ENCODE measurements at places on chromosomes 11 and 22.

DNA sequence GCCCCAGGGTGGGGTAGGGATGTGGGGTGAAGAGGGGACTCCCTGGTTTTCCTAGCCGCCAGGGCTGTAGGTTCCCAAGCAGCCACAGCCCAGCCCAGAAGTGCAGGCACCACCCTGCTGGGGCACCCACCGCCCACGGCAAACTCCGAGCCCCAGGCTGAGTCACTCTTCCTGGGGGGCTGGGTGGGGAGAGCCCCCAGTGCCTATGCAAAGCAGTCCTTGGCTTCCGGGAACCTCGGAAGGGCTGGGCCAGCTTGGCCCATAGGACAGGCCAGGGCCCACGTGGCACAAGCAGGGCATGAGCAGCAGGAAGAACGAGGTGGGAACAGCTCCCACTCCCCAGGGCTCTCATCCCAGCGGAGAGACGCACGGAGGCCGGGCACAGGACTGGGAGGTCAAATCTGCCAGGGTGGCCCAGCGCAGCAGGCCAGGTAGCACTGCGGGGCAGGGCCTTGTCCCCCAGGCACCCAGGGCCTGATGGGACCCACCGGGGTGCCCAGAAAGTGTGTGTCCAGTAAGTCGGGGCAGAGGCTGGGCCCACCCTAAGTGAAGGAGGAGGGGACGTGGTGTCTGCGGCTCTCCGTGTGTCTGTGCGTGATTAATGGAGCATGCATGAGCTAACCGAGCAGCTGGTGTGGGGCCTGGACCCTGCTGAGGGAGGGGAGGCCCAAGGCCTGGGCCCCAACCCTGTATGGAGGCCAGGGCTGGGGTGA is 4.6 kb upstream of the IL17REL start:
- H3K4me3 ChIP-seq = no peak overlapping the region
- peaks cover 29% of the 10 kb centered on the region for H3K27me3 ChIP-seq
- H3K4me1 ChIP-seq = peaks cover 7% of the 10 kb centered on the region

GRCh38 chr11:20247591-20248007 is 87.3 kb upstream of the DBX1 start:
- DNase-seq = no peak
- no peak overlapping the region for H3K27ac ChIP-seq
- no peaks in the 10 kb centered on the region for H3K4me1 ChIP-seq
- H3K4me3 ChIP-seq = no peak overlapping the region
- no peaks in the 10 kb centered on the region for H3K36me3 ChIP-seq

DNA sequence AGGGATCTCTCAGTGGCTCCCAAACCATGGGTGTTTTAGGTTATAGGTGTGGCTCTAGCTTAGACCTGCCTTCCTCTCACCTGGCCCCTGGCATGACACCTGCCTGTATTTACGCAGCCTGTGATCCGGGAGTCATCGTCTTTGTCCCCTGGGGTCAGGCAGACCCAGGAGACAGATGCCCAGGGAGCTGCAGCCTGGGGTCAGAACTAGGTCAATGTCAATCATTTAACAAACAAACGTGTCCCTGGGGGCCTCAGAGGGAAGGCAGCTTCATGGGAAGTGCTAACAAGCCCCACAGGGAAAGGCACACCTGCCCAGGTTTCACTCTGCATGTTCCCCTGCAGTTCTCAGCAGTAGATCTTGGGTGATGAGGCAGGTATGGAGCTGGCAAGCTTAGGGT is 12.0 kb downstream of the BACE1-AS start:
- no peaks in the 10 kb centered on the region for H3K4me1 ChIP-seq
- H3K4me3 ChIP-seq = no peak overlapping the region
- H3K36me3 ChIP-seq = no peaks in the 10 kb centered on the region
- no peak overlapping the region for H3K27ac ChIP-seq
- no peak for DNase-seq

DNA sequence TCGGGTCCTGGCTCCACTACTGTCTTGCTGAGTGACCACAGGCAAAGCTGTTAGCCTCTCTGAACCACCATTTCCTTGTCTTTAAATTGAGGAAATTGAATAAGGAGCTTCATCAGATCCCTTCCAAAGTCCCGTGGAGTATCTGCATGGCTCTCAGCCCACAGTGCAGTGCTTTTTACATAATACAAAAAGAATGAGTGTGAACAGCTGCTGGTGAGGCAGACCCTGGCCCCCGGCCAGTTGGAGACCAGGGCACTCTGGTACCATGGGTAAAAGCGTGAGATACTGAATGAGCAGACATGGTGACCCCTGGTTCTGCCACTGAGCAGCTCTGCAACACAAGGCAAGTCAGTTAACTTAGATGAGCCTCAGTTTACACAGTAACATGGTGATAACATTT is 86.8 kb downstream of the GALNT18 start:
- peaks cover 17% of the 10 kb centered on the region for H3K4me1 ChIP-seq
- H3K36me3 ChIP-seq = no peaks in the 10 kb centered on the region
- no peak overlapping the region for H3K4me3 ChIP-seq
- no peak for DNase-seq
- H3K27ac ChIP-seq = no peak overlapping the region

DNA sequence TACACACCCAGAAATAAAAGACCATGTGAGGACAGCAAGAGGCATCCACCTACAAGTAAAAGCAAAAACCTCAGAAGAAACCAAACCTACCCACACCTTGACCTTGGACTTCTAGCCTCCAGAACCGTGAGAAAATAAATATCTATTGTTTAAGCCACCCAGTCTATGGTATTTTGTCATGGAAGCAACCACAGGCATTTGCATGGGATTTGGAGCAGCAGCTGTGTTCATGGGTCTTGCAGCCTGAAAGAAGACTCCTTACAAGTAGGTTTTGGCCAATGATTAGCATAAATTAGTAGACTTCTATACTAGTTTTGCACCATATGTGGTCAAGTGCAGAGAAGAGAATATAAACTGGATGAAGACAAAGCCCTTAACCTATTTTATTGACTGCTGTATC is 27.9 kb downstream of the FSHB start:
- no peak for DNase-seq
- H3K27me3 ChIP-seq = peaks cover 2% of the 10 kb centered on the region
- H3K27ac ChIP-seq = no peak overlapping the region
- no peaks in the 10 kb centered on the region for H3K4me1 ChIP-seq
- no peaks in the 10 kb centered on the region for H3K36me3 ChIP-seq
- H3K4me3 ChIP-seq = no peak overlapping the region

- H3K4me3 ChIP-seq = no peak overlapping the region
- DNase-seq = no peak
- H3K4me1 ChIP-seq = peaks cover 34% of the 10 kb centered on the region
- H3K27me3 ChIP-seq = no peaks in the 10 kb centered on the region
- H3K27ac ChIP-seq = no peak overlapping the region
- no peaks in the 10 kb centered on the region for H3K36me3 ChIP-seq
These were observed 70.8 kb downstream of the CDKN1C start for GRCh38 chr11:2814751-2815150.

DNA sequence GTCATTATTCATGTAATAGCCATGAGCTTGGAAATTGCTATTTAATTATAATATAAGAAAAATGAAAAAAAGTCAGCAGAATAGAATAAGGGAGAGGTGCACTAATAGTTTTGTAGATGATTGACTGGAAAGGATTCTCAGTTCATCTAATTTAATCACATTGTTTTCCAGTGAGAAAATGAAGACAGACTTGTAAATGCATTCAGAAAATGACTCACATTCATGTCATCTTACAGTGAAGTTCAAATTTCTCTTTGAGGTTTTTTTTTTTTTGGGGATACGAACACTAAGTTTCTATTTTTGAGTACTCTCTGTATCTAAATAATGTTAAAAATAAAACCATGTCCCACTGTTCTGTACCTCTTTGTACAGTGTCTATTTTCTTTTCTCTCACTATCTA is 18.5 kb upstream of the OR4A16 start:
- no peaks in the 10 kb centered on the region for H3K4me1 ChIP-seq
- no peak overlapping the region for H3K4me3 ChIP-seq
- no peak for DNase-seq
- no peaks in the 10 kb centered on the region for H3K27me3 ChIP-seq
